ENCODE measurements at places on chromosomes 11 and 22. TPM values are rescaled to one million over a fixed set of nuclear protein-coding genes. Genes with fewer than 3 reads are reported as not detected.

Gene PRRG4
- 0.36 TPM for total RNA-seq

Gene IL17REL
- not detected for total RNA-seq

Gene IGF2
- 3.3 TPM for total RNA-seq

Gene MRGPRE
- not detected for total RNA-seq

Gene DEUP1
- total RNA-seq = not detected

Gene BANF1
- total RNA-seq = 57.7 TPM

Gene OR2AT4
- total RNA-seq = not detected

Gene KRTAP5-3
- total RNA-seq = not detected

Gene PDE2A
- 0.41 TPM for total RNA-seq

Gene OR51B5
- not detected for total RNA-seq

Gene SMIM35
- total RNA-seq = not detected

Gene MIEF1
- 27.7 TPM for total RNA-seq
